ENCODE measurements at places on chromosomes 5 and 9. TPM values are rescaled to one million over a fixed set of nuclear protein-coding genes. Genes with fewer than 3 reads are reported as not detected.

DNAH5 gene
- total RNA-seq = 13.8 TPM

EMB gene
- total RNA-seq = 30.3 TPM

ADCY2 gene
- 0.59 TPM for total RNA-seq

TRIM7 gene
- total RNA-seq = 4.3 TPM

GABRA6 gene
- total RNA-seq = not detected

SLC6A7 gene
- not detected for total RNA-seq

LCN9 gene
- not detected for total RNA-seq

HTR4 gene
- total RNA-seq = not detected

AK8 gene
- total RNA-seq = 6.1 TPM

CTSV gene
- 0.32 TPM for total RNA-seq

GOLGA2 gene
- 82.7 TPM for total RNA-seq

SHOC1 gene
- 0.15 TPM for total RNA-seq

REXO4 gene
- 20.9 TPM for total RNA-seq
